ENCODE measurements at places on chromosomes 12 and 14.

- DNase-seq: no peak
Observed at GRCh38 chr14:103217538-103217937, 94.3 kb downstream of the TNFAIP2 start.

GRCh38 chr14:75626863-75627262, 33.8 kb downstream of the ERG28 start:
- no peak for DNase-seq

DNA sequence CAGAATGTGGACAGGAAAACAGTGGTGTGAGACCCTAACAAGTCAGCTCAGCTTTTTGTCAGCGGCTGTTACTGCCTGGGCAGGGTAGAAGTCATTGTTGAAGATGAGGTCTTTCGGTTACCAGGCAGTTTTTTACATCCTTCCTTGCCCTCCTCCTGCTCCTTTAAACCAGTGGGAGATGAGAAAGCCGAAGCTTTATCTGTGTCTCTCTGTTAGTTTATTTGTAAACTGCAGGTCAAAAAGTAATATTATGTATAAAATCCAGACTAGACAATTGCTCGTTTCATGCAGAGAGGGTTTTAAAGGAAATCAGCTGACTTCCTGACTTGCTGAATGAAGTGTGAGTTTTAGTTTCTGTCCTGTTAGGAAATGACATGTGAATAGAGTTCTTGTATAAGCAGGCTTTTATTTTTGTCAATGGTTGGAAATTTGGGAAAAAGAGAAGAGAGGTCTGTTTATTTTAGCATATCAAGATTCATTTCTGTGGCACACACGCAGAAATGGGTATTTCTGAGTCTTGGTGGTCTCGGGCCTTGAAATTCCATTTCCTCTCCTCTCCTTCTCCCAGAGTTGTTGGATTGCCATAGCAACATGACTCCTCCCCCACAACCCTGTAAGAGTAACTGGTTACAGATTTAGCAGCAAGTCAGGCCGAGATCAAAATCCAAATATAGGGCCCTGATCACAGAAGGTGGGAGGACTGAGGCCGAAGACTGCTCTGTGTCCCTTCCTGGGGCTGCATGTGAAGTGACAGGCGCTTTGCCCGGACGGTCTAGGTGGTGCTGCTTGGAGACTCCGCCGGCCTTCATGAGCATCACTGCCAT, 60.8 kb downstream of the SAMD4A start:
- DNase-seq: peak; percentile 72

GRCh38 chr14:65170768-65171507, 68.6 kb upstream of the MAX start:
- DNase-seq: peak; percentile 79

DNA sequence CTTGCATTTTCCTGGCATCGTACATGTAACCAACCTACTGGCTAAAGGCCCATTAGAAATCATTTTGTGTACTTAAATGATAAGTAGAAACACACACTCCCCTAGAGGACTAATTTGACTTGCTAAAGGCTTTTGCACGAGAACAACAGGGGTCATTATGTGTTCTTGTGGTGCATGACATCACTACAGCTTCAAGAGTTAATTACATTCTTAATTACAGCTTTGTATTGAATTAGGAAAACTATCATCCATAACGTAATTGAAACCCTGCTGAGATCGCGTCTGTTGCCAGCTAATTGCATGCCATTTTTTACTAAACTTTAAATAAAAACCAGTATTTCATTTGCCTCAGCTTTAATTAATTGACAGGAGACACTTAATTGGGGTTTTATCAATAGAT, 51.4 kb downstream of the TMEM132C start:
- no peak for DNase-seq

DNA sequence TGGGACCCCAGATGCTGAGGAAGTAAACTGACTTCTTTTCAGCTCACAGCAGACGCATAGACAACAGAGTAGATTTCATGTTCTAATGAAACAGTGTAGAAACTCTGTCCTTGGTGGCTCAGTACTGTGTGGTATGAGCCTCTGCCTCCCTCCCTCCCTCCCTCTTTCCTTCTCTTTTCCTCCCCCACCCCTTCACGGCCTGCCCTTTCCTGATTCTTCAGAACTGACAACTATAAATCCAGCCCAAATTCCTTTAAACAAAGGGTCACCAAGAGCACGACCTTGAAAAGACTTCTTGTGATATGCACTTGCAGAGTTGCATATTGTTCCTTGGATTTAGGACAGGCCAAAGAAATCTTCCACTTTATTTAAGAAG, 164.0 kb downstream of the ETV6 start:
- no peak for DNase-seq

DNA sequence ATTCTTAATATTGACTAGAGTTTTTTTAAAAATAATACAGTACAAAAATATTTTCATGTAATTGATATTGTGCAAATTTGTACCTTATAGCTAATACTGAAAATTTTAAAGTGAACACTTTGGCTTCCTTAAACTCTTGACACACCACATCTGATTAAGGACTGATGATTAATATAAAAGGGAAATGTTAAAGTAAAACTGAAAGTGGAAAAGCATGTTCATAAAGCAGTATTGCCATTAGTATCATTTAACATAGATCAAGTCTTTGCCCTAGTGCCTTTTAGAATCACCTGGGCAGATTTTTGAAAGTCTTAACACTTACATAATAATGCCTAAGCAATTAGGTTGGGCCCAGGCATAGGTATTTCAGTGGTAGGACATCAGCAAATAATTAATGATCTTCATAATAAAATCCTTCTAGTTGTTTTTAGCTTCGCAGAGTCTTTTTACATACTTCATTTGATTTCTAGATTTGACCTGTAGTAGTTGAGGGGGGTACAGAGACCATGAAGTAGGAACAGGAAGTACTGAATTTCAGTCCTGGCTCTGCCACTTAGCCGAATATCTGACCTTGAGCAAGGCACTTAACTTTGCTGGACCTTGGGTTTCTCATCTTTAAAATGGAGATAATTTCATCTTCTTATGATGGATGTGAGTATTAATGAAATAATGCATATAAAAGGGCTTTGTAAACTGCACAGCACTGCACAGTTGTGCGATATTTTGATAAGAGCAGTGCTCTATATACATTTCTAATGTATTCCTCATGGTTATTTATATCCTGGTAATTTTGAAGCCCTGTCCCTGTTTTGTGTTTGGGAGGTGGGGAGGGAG, 43.7 kb downstream of the MARK3 start:
- DNase-seq: peak; percentile 11
